GM12878 (cell line): ENCODE measurements at places on chromosomes 6 and 20.
A peak's percentile ranks its signal among the peaks of the same experiment; 100 is the strongest.

DNA sequence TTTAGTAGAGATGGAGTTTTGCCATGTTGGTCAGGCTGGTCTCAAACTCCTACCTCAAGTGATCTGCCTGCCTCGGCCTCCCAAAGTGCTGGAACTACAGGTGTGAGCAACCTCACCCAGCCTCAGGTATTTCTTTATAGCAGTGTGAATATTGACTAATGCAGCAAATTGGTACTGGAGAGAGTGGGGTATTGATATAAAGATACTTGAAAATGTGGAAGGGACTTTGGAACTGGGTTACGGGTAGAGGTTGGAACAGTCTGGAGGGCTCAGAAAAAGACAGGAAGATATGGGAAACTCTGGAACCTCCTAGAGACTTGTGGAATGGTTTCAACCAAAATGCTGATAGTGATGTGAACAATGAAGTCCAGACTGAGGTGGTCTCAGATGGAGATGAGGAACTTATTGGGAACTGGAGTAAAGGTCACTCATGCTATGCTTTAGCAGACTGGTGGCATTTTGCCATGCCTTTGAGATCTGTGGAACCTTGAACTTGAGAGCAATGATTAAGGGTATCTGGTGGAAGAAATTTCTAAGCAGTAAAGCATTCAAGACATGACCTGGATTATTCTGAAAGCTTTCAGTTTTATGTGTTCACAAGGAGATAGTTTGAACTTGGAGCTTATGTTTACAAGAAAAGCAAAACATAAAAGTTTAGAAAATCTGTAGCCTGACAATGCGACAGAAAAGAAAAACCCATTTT is 127.2 kb downstream of the DTNBP1 start:
- no peak for DNase-seq

GRCh38 chr6:64266351-64266821 is 630.8 kb downstream of the PHF3 start:
- DNase-seq, result peak; percentile 79

- no peak for DNase-seq
Observed at GRCh38 chr6:10268611-10269310, 146.1 kb downstream of the TFAP2A start.

DNA sequence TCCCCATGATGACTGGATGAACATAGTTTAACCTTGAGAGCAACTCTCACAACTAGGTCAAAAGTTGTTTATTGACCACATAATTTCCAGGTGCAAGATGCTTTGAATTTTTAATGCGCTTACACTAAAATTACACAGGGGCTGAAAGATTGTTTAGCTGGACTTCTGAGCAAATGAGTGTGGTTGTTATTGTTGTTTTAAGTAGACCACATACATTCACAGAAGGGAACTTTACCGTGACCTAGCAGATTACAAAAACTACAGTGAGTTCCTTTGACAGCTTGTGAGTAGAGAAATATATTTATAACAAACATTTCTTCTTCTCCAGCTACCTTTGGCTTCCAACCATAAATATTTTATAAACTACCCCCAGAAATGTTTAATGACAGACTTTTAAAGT is 178.9 kb downstream of the UST start:
- no peak for DNase-seq

DNA sequence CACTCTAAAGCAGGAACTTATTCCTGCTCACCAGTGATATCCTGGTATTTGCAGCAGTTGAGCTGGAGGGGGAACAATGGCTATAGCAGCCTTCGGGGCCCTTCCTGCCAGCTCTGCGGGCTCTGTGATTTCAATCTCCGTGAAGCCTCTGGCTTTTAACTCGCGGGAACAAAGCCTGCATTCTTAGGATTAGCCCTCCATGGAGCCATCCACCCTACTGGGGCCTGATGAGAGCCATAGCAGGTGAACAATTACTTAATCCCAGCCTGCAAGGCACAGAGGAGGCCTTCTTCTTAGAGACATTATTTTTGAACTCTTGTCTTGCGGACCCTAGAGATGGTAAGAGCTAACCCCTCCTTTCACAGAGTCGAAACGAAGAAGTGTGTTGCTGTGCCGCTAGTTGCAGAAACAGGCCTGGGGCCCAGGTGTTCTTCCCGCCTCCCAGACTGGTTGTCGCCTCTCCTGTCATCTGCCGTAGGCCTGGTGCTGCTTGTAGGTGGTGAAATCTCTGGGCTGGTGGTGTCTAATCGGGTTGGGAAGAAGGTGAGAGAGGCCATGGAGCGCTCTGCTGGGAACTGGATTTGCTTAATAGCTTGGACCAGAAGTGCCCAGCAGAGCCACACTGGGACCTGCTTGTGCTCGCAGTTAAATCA is 9.7 kb downstream of the GHRH start:
- no peak for DNase-seq

DNA sequence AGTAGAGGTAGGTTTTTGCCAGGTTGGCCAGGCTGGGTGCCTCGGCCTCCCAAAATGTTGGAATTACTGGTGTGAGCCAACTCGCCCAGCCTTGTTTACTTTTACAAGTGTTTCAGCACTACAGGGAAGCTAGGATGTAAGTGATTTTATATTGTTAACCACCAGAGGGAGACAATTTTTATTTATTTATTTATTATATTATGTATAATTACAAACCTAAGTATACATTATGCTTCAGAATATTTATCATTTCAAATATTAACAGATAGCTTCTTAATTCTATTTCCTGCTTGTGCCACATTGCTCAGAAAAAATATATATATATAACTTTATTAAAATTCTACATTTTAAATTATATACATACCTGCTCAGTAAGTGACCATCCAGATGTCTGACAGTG is 9.8 kb downstream of the MMUT start:
- DNase-seq, result no peak

DNA sequence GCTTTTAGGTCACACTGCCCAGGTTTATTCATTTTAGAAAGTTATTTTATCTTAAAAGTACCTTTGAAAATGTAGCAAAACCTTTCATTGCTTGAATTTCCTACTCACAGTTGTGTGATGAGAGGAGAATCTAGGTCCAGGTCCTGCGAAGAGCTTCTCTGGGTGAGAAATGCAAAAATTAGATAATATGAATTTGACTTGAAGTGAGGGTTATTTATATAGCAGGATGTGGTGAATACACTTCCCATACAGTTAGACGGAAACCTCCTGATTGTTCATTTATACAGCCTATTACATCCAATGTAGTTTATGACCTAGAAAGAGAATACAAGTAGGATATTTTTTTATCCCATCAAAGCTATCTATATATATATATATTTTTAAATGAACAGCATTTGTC is 30.5 kb downstream of the CDKAL1 start:
- peak; percentile 19 for DNase-seq

DNA sequence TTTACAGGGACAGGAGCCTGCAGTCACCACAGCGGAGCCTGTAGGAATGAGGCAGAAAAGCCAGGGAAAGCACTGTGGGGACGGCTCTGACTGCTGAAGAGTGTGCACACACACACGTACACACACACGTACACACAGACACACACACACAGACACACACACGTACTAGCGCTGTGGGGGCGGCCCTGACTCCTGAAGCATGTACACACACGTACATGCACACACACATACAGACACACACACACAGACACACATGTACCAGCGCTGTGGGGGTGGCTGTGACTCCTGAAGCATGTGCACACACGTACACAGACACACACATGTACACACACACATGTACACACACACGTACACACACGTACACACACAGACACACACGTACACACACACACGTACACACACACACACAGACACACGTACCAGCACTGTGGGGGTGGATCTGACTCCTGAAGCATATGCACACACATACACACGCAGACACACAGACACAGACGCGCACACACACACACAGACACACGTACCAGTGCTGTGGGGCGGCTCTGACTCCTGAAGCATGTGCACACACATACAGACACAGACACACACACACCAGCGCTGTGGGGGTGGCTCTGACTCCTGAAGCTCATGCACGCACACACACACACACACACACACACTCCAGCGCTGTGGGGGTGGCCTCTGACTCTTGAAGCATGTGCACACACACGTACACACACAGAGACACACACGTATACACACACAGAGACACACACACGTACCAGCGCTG is 127.3 kb downstream of the DLL1 start:
- DNase-seq, result no peak

DNA sequence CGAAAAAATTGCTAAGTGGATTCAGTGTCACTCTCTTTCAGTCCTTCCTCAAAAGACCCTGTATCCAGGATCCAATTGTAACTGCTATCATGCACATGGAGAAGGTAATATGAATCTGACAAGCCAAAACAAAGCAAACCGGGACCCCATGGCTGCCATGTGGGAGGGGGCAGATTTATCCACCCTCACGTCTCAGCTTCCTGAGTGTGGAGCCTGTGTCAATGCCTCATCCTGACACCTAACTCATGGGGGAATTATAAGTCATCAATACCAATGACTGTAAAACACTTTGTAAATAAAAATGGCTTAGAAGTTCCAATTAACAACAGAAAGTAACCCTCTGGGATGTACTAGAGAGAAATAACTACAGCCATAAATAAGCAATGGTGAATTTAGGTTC is 174.1 kb upstream of the MCHR2 start:
- no peak for DNase-seq

DNA sequence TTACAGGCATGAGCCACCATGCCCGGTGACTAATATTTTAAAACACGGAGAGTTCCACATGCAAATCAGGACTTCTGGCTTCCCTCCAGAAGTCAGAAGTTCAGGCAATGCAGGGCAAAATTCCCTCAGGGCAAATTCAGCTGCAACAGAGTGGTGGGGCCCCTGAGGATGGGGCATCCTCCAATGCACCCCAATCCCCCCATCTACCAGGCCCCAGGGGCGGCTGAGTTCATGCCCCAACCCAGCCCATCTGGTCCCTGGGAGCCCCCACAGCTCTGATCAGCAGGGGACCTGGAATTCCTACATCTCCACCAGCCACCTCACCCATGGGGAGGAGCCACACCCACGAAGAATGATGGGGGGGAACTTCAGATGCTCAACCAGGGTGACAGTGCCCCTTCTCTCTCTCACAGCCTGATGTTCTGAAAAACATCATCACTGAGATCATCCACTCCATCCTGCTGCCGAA is 22.6 kb downstream of the BPIFB1 start:
- no peak for DNase-seq

DNA sequence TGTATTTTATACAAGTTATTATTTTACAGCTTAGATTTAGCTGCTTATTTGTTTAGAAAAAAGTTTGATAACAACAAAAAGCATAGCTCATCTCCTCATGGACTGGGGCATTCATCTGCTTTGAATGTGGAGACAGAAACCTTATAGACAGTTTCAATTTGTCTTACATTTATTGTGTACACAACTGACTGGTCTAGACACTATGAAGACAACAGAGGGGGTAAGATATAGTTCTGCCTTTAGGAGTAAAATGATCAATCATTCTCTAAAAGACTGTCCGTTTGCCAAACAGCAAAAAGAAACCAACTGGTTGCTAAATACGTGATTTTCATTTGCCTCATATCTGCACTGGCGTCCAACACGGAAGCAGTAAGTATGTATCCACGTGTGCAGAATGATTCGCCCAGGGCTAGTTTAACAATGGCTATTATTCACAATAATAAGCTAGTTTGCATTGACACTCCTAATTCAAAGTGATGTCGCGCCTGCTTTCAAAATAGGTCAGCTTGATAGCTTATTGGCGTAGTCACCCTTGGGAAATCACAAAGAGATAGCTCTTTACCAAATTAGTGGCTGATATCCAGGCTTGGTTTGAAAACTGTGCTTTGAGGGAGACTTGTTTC is 153.6 kb downstream of the BMP2 start:
- DNase-seq, result no peak

DNA sequence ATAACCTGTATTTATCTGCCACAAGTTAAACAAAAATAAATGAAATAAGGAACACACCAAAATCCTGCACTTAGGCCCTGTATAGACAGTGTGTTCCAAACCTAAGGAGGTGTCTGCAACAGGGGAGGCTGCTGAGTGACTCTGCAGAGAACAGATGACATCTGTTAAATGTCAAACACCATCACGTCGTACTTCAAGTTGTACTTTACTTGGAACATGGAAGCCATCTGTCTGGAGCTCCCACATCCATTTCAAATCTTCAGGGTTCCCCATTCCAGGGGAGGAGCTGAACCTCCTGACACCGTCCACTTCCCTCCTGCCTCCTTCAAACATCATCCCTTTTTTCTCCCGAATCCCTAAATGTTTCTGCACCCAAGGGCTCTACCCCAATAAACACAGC is 1.8 kb upstream of the MAP7 start:
- DNase-seq, result no peak

DNA sequence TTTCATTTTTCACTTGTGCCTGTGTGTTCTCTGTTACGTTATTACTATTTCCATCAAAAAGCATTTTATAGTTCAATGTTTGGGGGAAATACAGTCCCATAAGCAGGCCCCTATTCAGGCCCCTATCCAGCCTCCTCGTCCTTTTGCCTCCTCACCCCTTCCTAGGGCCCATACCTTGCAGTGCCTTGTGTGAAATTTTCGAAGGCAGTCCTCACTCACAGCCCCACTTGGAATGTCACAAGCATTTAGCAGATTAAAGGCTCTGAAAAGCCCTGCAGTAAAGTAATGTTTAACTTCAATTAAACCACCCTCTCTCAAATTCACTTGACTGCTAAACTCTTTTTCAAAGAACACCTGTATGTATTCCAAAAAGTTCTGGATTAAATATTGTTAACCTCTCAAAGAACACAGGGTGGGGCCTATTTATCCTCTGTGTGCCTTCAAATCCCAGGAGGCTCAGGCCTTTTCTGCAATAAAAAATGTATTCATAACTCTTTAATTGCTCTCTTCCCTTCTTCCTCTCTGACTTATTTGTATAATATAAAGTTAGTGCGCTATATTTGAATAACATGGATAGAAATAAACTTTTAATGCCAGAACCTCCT is 202.5 kb downstream of the FOXA2 start:
- DNase-seq, result no peak

DNA sequence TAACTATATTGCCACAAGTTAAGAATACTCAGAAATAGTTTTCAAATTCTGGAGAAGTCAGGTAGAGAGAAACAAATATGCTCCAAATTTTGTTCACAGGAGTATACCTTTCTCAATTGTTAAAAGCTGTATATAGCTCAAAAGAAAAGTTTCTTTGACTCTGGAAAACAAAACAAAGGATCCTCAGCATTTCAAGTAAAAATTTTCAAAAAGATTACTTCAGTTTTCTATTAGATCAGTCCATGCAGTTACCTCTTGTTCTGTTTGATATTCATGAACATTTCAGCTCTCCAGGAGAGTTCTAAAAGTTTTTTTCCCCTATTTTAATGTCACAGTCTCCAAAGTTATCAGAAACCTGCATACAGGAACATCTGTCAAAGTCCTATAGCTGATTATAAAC is 30.4 kb upstream of the ENTPD6 start:
- no peak for DNase-seq

DNA sequence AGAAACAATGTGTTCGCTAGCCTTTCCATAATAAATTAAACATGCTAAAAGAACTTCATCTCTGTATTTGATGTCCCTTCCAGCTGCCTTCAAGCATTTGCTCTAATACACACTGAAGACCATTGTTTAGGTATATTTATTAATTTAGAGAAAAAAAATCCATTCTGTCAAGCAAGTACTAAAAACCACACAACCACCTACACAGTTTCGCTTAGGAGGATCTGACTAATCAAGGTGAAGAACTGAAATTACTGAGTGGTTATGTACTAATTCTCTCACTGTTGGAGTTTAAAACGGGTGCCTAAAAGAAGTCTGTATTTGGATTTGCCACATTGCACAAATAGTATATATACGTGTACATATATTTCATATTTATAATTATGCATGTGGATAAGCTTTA is 58.9 kb downstream of the GMDS start:
- DNase-seq, result peak; percentile 27

- no peak for DNase-seq
Observed at GRCh38 chr20:46704714-46705377, 4.6 kb upstream of the SLC2A10 start.
